ENCODE measurements at places on chromosomes 2 and 18. TPM values are rescaled to one million over a fixed set of nuclear protein-coding genes. Genes with fewer than 3 reads are reported as not detected.

Gene PPP4R3B
- total RNA-seq = 75.4 TPM

Gene TM4SF20
- not detected for total RNA-seq

Gene FAP
- total RNA-seq = not detected

Gene CNGA3
- not detected for total RNA-seq

Gene AMER3
- not detected for total RNA-seq

Gene ANKRD29
- not detected for total RNA-seq

Gene CIAO1
- 64.4 TPM for total RNA-seq

Gene KIAA2012
- not detected for total RNA-seq

Gene LOXHD1
- not detected for total RNA-seq

Gene MALL
- total RNA-seq = not detected

Gene CFAP65
- not detected for total RNA-seq

Gene TEX51
- total RNA-seq = not detected

Gene BOLL
- total RNA-seq = not detected

Gene UBE2F
- 77.5 TPM for total RNA-seq

Gene MYCN
- not detected for total RNA-seq

DNA sequence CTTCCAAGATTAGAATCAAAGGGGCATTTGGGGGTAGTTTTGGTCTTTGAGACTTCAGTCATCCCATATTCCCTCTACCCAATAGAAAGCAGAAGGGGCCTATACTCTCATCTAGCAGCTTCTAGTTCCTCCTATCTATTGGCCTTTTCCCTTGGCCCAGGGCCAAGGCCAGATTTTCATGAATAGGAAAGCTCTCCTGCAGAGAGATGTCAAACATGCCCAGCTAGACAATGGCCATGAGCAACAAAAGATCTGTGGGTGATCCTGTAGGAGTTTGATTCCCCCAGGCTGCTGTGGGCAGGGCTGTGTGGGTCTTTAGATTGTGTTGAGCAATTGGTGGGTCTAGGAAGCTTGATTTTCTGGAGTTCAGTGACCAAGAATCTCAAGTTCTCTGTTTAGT lies 2.9 kb upstream of the ADCYAP1 start:
- H3K4me3 ChIP-seq = no peak overlapping the region
- H3K27me3 ChIP-seq = peaks cover 48% of the 10 kb centered on the region
- no peak overlapping the region for H3K27ac ChIP-seq

- no peaks in the 10 kb centered on the region for H3K36me3 ChIP-seq
- no peak overlapping the region for H3K27ac ChIP-seq
- H3K4me1 ChIP-seq = no peaks in the 10 kb centered on the region
- no peaks in the 10 kb centered on the region for H3K27me3 ChIP-seq
- no peak for DNase-seq
Observed at GRCh38 chr18:72460210-72460680, 83.9 kb downstream of the CBLN2 start.

- no peak overlapping the region for H3K27ac ChIP-seq
- no peaks in the 10 kb centered on the region for H3K36me3 ChIP-seq
- no peak overlapping the region for H3K4me3 ChIP-seq
- peaks cover 2% of the 10 kb centered on the region for H3K4me1 ChIP-seq
- peaks cover 2% of the 10 kb centered on the region for H3K27me3 ChIP-seq
Observed at GRCh38 chr2:213004197-213004821, 147.1 kb downstream of the IKZF2 start.

- peaks cover 5% of the 10 kb centered on the region for H3K36me3 ChIP-seq
- H3K27ac ChIP-seq = no peak overlapping the region
Observed at GRCh38 chr18:24474406-24474805, 14.0 kb downstream of the HRH4 start.

- peaks cover 76% of the 10 kb centered on the region for H3K36me3 ChIP-seq
- no peak overlapping the region for H3K4me3 ChIP-seq
- peaks cover 11% of the 10 kb centered on the region for H3K4me1 ChIP-seq
- DNase-seq = no peak
- no peaks in the 10 kb centered on the region for H3K27me3 ChIP-seq
- no peak overlapping the region for H3K27ac ChIP-seq
Observed at GRCh38 chr2:86143307-86143706, 37.3 kb downstream of the PTCD3 start.

- H3K27ac ChIP-seq = peak overlapping the region; percentile 60
- H3K4me3 ChIP-seq = no peak overlapping the region
- DNase-seq = no peak
- no peaks in the 10 kb centered on the region for H3K27me3 ChIP-seq
- peaks cover 29% of the 10 kb centered on the region for H3K36me3 ChIP-seq
Observed at GRCh38 chr2:222572264-222572721, 83.6 kb downstream of the FARSB start.

DNA sequence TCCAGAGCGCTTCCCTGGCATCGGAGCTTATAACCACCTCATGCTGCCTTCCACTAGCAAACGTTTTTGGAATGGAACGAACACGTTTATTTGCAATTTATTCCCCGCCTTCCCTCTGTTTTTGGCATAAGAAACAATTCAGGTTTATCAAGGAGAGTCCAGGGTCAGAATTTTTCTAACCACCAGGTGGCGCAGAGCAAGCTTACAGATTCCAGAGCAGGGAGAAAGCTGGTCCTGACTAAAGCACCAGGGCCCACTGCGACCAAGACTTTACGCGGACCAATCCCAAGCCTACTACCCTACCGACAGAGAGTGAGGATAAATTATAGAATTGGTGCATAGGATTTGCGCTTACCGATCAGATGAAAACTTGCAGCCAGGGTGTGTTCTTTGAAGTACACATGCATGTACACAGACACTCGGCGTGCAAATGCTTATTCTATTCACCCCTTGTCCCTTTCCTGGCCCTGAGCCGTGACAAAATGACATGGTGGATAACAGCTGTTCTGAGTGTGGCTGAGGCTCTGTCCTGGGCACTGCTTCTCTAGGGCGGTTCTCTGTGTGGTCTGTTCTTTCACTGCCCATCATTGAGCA lies 34.7 kb downstream of the NAPG start:
- peaks cover 11% of the 10 kb centered on the region for H3K36me3 ChIP-seq
- DNase-seq = peak; percentile 66
- no peaks in the 10 kb centered on the region for H3K27me3 ChIP-seq
- no peak overlapping the region for H3K27ac ChIP-seq
- H3K4me1 ChIP-seq = peaks cover 9% of the 10 kb centered on the region

DNA sequence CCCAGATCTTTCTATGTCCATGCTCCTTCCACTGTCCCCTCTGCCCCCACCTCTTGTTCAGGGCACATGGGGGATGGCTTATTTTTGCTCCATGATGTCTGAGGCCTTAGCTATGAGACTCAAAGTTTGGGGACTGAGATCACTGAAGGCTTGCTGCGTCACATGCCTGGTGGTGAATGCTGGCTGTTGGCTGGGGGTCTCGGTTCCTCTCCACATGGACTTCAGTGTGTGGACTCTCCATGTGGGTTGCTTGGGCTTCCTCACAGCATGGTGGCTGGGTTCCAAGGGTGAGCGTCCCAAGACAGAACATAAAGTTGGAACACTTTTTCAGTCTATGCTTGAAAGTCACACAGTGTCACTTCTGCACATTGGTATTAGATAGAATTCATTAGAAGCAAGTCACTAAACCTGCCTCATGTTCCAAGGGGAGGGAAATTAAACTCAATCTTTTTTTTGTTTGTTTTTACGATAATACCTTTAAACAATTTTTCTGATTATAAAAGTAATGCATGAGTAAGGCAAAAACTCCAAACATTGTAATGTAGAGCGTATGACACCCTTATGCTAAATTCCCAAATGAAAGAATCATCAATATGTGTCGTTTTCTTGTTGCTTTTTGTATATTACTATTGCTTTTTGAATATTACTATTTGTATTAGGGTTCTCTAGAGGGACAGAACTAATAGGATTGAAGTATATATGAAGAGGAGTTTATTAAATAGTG lies 111.7 kb downstream of the MYCN start:
- H3K4me3 ChIP-seq = no peak overlapping the region
- no peak overlapping the region for H3K27ac ChIP-seq
- H3K36me3 ChIP-seq = no peaks in the 10 kb centered on the region
- DNase-seq = no peak

- no peaks in the 10 kb centered on the region for H3K27me3 ChIP-seq
- no peak overlapping the region for H3K27ac ChIP-seq
- peaks cover 39% of the 10 kb centered on the region for H3K4me1 ChIP-seq
- DNase-seq = no peak
- peak overlapping the region; percentile 15 for H3K4me3 ChIP-seq
Observed at GRCh38 chr18:35969676-35970075, 2.8 kb upstream of the RMP24 start.

GRCh38 chr2:232632904-232633412 lies 446 bp upstream of the EFHD1 start:
- no peak for DNase-seq
- no peak overlapping the region for H3K27ac ChIP-seq
- peaks cover 7% of the 10 kb centered on the region for H3K4me1 ChIP-seq
- H3K4me3 ChIP-seq = peak overlapping the region; percentile 39

DNA sequence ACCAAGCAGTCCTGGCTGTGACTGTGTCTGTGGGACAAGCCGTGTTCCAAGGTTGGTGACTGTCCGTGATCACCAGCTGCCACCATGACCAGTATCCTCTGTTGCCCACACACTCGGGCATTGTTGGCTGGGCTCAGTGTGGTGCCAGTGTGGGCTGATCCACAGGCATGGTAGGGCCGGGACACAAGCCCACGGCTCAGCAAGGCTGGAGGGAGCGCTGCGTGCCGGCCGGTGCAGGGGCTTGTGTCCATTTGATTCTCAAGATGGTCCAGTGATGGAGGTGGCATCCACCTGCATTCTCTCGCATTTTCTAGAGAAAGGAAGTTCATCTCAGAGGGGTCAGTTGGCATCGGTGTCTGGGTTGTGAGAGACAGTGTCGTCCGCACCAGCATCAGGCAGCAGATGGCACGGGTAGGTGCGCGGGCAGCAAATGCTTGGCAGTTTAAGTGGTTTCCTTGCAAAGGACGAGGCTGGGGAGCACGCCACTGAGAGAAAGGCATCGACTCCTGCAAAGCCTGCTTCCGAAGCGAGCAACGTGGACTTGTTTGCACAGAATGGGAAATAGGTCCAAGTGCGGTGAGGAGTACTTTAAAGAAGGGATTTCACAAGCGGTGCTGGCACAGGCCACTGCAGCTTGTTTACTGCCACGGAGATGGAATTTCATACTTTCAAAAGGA lies 20.9 kb downstream of the TWIST2 start:
- no peak overlapping the region for H3K27ac ChIP-seq
- H3K4me3 ChIP-seq = no peak overlapping the region

GRCh38 chr2:70475266-70475665 lies 78.4 kb downstream of the TGFA start:
- no peak overlapping the region for H3K27ac ChIP-seq
- no peaks in the 10 kb centered on the region for H3K36me3 ChIP-seq
- DNase-seq = no peak
- H3K27me3 ChIP-seq = peaks cover 16% of the 10 kb centered on the region

DNA sequence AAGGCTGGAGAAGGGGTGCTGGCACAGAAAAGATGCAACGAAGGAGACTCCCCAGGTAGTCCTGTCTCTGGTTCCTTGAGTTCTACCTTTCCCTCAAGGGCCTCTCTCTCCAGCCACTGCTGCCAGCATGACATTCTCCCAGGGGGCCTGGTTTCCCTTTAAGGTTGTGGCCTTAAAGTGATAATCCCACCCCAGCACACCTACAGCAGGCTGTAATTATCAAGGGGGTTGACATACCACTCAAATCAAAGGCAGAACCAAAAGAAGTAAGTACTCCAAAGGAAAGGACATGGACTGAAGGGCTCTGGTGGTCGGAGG lies 127.4 kb upstream of the MSH6 start:
- H3K27me3 ChIP-seq = peaks cover 1% of the 10 kb centered on the region
- H3K4me3 ChIP-seq = no peak overlapping the region

- peaks cover 20% of the 10 kb centered on the region for H3K36me3 ChIP-seq
- H3K4me3 ChIP-seq = no peak overlapping the region
- H3K27ac ChIP-seq = peak overlapping the region; percentile 97
- DNase-seq = no peak
- no peaks in the 10 kb centered on the region for H3K27me3 ChIP-seq
Observed at GRCh38 chr2:240620859-240621258, 4.4 kb upstream of the GPR35 start.

DNA sequence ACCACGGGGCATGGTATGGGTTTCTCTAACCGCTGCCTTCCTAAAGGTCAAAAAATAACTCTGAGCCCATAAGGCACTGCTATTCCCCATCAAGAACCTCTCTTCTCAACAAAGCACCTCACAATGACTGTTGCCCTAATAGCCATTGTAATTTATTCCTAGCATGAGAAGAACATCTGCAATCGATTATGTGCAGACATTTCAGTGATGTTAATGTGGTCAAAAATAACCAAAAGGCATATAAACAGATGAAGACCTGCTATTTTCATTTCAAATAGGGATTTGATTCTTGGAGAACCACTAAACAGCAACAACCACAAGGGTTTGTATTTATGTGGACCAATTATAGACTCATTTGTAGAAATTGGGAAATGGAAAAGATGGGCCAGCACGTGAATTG lies 356.6 kb downstream of the FBXO15 start:
- H3K4me1 ChIP-seq = no peaks in the 10 kb centered on the region
- H3K27me3 ChIP-seq = no peaks in the 10 kb centered on the region
- no peak for DNase-seq
- H3K27ac ChIP-seq = no peak overlapping the region

DNA sequence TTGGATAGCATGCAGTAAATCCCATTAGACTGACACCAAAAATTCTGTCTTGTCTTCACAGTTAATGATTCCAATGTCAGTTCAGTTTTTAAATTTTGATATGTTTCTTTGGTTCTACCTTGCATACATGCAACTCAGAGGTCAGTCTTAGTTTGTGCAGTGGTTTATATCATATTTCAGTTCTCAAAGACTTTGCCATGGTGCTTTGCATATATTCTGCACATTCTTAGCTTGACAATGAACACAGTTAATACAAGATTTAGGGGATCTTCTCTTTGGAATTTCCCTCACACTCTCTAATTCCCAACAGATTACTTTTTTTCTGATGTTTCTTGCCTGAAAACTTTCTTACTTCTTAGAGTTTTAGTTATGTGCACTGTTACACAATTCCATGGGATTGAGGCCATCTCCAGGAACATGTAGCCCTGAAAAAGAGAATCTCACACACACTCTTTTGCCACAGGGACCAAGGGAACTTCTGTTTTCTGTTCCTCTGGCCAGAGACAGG lies 17.3 kb downstream of the NOL4 start:
- H3K27ac ChIP-seq = no peak overlapping the region
- H3K36me3 ChIP-seq = no peaks in the 10 kb centered on the region
- DNase-seq = no peak
- H3K4me1 ChIP-seq = no peaks in the 10 kb centered on the region
- no peaks in the 10 kb centered on the region for H3K27me3 ChIP-seq
- no peak overlapping the region for H3K4me3 ChIP-seq

GRCh38 chr2:240481720-240482119 lies 46.3 kb downstream of the GPC1 start:
- no peak overlapping the region for H3K4me3 ChIP-seq
- no peak overlapping the region for H3K27ac ChIP-seq

GRCh38 chr2:108927936-108928659 lies 60.9 kb downstream of the EDAR start:
- no peaks in the 10 kb centered on the region for H3K36me3 ChIP-seq
- no peaks in the 10 kb centered on the region for H3K27me3 ChIP-seq
- no peaks in the 10 kb centered on the region for H3K4me1 ChIP-seq

Measured in activated CD4-positive, alpha-beta memory T cell treated with anti-CD3 and anti-CD28 coated beads, Interleukin-2, amount 10 ng/mL, durations not matched to agents 7 days and 5 days (primary cell).